ENCODE measurements at places on chromosomes 2 and 18.

GRCh38 chr2:72984172-72984671 is 66.9 kb downstream of the EMX1 start:
- DNase-seq = peak; percentile 29

DNA sequence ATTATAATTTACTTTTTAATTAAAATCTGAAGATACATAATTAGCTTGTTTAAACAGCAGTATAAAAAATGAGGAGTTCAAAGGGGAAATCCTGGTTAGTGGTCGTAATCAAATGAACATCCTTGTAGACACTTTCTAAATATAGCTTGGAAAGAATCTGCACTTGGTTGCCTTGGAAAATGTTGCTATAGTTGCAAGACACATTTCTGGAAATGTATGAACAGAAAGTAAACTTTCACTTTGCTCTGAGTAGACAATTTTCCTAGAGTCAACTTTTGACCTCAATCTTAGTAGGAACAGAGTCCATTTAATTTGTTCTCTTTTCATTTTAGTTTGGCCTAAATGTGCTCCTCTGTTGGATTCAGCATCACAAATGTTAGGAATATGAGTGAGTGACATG is 38.3 kb downstream of the GCA start:
- DNase-seq = no peak

GRCh38 chr18:45774065-45774521 is 50.1 kb downstream of the SLC14A1 start:
- peak; percentile 49 for DNase-seq

DNA sequence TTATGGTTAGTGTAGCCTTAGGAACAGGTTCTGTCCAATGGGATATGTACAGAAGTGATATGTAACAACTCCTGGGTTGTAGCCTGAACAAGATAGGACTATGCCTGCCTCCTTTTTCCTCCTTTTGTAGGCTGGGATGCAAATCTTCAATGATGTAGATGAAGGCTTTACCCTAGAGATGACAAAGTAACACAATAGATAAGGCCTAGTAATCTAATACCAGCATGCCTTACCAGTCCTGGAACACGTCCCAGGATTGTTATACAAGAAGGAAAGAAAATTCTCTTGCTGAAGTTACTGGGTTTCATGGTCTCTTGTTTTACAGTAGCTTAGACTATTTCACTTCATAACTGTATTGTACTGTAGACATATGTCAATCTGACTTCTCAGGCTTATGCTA is 192.1 kb downstream of the OTX1 start:
- DNase-seq = no peak

DNA sequence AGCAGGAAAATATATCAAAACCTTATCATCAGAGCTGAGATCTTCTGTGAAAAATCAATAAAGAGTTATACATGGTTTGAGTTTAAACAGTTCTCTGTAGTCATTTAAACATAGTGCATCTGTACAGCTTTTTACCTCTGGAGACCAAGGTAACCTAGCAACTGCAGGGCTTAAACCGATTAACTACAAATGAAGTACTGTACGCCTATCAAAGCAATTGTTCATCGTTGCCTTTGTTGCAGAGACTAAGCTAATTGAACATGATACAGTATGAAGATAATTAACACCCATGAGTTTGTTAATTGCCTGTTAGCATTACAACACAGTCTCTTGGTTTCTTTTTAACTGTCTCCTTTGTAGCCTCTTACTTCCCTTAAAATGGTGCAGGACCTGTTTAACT is 147.9 kb downstream of the LNPK start:
- no peak for DNase-seq

DNA sequence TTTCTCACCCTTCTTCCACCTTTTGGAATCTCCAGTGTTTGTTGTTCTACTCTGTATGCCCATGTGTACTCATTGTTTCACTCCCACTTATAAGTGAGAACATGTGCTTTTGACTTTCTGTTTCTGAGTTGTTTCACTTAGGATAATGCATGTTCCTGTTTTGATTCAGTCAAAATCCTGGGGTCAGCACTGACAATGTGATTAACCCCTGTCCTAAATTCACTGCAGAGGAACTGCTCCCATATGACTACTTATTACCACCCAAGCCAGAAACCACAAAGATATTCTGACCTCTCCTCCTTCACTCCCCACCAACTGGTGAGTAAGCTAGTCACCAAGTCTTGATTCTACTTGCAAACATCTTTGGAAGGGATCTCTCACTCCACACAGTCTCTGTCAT is 251.4 kb upstream of the TCF4 start:
- peak; percentile 98 for DNase-seq

GRCh38 chr18:31061945-31062344 is 19.4 kb upstream of the DSC3 start:
- no peak for DNase-seq

- no peak for DNase-seq
Observed at GRCh38 chr2:217945530-217945929, 57.3 kb downstream of the TNS1 start.

DNA sequence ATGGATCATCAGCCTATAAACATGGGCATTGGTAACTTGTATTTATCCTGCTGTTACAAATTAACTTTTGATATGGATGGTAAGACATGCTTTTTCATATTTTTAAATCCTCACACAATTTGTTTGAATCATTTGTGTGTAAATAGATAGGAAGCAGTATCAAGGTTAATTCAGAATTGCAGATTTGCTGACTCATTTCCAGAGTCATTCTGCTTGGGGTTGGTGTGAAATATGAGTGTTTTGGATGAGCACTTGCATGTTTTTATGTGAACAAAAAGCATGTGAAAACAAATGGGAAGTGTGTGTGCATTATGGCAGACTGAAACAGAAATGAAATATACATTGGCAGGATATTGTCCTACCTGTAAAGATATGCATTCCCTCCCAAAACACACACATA is 11.8 kb downstream of the CCDC85A start:
- DNase-seq = peak; percentile 60

DNA sequence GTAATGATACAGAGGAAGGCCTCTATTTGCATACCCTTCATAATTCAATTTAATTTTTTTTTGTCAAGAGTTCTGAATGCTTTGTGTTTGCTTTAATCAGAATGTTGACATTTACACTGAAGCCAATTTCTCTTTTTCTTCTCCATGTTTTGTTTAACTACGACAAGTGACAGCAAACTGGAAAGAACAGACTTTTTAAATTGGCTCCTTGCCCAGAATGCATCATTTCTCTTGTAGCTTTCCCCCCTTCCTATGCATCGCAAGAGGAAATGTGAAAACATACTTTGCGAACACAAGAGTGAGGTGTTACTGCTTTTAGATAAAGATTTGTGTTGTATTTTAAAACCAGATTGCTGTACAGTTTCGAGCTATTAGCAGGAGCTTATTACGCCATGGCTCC is 955.2 kb upstream of the CELF4 start:
- DNase-seq = no peak

DNA sequence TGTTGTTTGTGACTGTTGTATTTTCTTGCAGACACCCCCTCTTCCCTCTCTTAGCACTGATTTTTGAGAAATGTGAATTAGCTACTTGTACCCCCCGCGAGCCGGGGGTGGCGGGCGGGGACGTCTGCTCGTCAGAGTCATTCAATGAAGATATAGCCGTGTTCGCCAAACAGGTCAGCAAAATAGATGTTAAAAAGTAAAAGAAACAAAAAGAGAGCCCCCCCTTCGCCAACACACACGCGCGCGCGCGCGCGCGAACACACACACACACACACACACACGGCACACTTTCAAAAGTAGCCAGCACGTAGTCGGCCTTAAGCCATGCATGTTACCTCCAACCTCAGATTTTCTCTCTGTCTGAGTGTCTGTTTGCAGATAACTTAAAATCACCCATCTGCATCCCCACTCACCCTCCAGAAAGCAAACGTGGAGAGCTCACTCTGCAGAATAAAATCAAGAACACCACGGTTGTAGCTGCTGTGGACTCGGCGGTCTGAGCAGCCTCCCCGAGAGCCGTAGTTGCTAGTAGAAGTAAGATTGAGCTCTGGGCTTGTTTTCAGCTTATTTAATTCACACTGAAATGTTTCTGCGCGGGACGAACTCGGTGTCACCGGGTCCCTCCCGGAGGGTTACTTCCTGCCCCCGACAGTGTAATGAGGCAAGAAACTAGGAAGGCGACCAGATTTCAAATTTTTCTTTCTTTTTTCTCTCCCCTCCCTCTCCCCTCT is 5.1 kb downstream of the MEIS1 start:
- DNase-seq = peak; percentile 55

DNA sequence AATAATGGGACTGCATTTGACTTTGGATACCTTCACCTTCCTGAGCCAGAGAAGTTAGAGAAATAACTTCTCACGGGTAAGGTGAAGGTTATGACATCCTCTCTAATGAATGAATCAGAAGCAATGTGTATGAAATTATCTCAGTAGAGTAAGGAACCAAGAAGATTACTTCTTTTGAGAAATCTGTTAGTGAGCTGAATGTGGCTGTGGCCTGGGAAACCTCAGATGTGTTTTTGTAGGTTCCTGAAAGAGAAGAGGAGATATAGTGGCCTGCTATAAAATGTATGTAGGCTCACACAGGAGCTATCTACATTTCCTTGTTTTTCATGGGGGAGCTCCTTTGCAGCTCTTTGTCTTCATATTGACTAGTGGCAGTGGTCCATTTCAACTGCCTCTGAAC is 262.6 kb downstream of the CLIP4 start:
- no peak for DNase-seq

DNA sequence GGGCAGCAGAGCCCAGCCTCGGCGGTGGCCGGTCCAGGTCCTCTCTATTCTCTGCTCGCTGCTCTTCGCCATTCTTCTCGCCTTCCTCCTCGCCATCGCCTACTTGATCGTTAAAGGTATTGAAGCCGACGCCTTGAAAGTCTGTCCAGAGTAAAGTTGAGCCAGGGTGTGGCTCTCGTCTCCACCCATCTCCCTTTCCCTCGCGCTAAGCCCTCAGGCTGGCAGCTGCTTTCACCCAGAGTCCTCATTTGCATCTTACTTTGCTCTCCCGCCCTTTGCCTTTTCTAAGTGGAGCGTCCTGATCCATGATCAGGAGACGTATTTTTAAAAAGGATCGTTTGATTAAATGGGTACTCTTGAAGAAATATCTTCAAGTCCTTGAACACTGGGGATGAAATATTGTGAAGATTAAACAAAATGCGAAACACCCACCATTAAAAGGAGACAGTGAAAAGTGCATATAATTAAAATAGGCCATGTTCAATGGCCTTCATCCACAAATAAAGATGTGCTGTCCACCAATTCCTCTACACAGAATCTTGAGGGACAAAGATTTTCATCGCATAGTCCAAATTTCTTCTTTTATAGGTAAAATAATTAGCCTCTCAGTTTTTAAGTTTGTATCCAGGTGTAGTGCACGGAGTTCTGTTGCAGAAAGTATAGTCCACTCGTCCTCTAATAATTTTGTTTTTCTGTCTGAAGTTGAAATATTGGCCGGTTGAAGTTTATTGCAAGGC is 657 bp downstream of the ARL6IP6 start:
- DNase-seq = peak; percentile 55

- DNase-seq = no peak
Observed at GRCh38 chr18:21664069-21664468, 40.5 kb downstream of the ABHD3 start.

- DNase-seq = no peak
Observed at GRCh38 chr2:198073253-198073652, 268.9 kb downstream of the PLCL1 start.

DNA sequence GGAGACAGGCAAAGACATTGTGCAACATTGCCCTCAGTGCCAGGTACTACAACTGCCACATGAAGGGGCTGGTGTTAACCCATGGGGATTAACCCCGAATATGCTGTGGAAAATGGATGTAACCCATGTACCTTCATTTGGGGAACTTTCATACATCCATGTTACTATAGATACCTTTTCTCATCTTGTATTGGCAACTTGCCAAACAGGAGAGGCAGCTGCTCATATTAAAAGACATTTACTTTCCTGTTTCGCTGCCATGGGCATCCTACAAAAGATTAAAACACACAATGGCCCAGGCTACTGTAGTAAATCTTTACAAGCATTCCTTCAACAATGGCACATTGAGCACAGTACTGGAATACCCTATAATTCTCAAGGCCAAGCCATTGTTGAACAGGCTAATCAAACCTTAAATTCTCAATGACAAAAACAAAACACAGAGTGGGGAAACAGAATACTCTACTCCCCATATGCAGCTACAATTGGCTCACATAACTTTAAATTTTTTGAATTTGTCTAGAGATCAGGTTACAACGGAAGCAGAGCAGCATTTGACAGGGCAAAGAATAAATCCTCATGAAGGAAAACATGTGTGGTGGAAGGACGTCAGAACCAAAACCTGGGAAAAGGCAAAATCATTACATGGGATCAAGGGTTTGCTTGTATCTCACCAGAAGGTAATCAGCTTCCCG is 1723.5 kb upstream of the LRRTM1 start:
- no peak for DNase-seq

- peak; percentile 21 for DNase-seq
Observed at GRCh38 chr2:84458551-84459017, 496 bp downstream of the SUCLG1 start.

DNA sequence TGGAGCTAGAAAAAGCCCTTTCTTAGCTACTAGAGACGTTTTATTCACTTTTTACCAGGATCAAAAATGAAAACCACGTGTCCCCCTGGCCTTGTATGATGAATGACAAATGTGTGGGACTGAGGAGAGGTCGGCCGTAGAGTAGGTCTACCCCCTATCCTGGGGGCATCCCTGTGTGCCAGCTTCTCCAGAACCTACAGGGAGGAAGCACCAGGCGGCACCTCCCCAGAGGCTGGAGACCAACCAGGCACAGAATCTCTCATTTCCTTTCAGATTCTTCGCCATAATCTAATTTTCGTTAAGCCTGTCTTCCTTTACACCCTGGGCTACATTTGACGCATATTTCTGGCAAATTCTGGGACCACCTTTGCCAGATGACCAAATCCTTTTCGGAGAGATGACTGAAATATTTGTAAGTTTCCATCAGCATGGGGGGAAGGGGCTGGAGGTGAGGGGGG is 15.9 kb downstream of the TWIST2 start:
- no peak for DNase-seq

Measured in fibroblast of mammary gland (primary cell).